ENCODE measurements at places on chromosomes 2 and 18.

DNA sequence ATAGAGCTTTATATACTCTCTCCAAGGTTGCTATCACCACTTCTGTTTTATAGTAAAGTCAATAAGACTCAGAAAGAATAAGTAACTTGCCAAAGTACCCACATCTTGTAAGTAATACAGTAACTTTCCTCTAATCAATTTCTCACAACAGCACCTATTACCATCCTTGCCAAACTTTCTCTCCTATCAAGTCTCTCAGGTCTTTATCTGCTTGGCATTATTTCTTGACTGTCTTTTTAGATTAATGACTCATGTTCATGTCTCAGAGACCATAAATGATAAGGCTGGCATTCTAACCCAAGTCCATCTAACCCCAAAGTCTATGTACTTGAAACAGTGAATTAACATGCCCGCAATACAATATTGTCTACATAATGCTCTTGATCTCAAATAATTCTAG lies 618.0 kb upstream of the ZEB2 start:
- no peak for DNase-seq

DNA sequence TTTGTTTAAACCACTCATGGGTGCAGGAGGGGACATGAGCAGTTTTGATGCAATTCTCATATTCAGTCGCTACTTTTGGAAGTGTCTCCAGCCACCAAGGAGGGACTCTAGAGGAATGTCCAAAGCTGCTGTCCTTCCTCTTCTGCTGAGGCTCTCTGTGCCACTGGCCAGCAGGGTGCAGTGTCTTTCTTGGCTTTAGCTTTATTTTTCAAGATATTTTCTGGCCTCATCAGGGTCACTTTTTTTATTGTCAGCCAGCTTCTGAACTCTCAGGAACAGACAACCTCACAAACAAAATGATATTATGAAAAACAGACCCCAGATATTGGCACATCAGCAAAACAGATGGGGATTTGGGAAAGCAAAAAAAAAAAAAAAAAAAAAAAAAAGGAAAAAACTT lies 289.3 kb upstream of the ZSWIM2 start:
- peak; percentile 3 for DNase-seq

DNA sequence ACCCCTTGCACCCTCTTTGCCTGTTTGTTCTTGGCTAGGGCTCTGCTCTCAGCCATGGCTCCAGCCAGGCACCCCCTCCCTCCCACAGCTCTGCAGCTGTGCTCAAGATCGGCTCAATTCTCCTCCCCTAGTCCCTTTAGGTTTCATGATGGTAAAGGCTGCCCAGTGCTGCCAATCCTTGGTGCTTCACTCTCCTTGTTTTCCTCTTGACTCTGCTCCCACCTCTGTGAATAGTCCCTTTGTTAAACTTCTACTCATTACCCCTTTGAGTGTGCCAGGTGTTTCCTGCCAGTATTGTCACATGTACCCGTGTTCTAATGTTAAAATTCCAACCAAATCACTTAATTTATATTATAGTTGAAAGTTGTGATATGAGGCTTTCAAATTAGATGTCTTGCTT lies 101.0 kb upstream of the CERS6 start:
- no peak for DNase-seq

- DNase-seq, result no peak
Measured at GRCh38 chr2:128446874-128447537, 128.3 kb upstream of the HS6ST1 start.

DNA sequence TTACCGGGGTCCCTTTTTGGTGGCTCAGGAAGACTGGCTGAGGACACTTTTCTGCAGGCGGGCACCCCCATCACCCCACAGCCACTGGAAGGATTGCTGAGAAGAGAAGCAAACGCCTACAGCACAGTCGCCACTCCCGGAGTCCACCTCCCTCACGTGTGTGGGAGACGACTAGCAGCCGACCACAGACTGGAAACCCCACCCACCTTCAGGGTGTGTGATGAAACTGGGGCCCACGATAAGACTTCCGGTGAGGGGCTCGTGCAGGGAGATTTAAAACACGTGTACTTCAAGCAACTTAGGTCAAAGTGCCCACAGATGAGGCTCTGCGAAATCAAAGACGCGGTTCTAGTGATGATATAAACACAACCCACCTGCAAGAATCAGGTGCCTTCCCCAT lies 26.3 kb downstream of the MBP start:
- no peak for DNase-seq

- no peak for DNase-seq
Measured at GRCh38 chr2:218878486-218878885, 2.2 kb upstream of the WNT10A start.

DNA sequence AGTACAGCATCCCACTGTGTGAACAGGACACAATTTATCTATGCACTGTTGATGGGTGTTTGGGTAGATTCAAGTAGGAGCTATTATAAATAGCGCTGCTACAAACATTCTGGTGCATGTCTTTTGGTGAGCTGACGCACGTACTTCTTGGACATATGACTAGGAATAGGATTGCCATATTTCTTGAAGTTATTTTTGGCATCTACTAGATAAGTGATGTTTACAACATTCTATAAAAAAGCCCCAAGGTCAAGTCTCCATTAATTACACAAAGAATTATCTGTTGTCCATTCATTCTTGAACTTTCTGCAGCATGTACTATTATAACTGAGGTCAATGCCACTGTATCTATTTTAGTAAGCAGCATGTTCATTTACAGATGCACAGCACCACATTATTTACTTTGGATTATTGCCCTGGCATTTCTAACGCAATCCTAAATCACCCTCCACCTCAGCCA lies 225.5 kb upstream of the TMEM200C start:
- no peak for DNase-seq

DNA sequence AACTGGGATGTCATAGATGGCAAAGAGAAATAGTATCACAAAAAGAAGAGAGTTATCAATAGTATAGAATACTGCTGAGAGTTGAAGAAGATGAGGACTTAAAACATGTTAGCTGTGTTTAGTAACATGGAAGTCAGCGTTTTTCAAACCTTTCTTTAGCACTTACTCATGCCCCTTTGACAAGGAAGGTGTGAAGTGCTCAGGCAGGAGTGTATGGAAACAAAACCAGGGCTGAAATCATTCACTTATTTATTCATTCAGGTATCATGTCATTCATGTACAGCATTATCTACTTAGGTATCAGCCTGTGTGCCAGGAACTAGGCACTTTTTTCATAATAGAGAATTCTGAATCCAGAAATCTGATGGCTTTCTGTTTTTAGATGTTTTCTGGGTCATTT lies 27.2 kb downstream of the CD28 start:
- no peak for DNase-seq

GRCh38 chr2:169670215-169670651 lies 24.0 kb downstream of the CFAP210 start:
- no peak for DNase-seq

DNA sequence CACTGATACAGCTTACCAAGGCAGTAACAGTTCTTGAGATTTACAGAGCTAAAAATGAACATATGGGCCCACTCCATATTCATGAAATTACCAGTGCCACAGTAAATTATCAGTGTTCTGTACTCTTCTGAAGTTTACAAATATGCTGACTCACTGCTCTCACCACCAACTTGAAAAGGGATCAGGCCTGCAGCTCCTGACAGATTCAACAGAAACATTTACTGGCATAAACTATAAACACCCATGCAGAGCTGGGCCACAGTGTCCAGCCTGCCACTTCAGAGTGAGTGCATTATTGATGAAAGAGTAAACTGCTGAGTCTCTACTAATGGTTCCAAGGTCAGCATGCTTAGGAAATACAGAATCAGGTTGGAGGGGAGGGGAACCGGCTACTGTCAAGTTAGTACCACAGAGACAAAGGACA lies 83.1 kb downstream of the FARSB start:
- no peak for DNase-seq

- no peak for DNase-seq
Measured at GRCh38 chr2:69225933-69226332, 161.1 kb downstream of the GFPT1 start.

DNA sequence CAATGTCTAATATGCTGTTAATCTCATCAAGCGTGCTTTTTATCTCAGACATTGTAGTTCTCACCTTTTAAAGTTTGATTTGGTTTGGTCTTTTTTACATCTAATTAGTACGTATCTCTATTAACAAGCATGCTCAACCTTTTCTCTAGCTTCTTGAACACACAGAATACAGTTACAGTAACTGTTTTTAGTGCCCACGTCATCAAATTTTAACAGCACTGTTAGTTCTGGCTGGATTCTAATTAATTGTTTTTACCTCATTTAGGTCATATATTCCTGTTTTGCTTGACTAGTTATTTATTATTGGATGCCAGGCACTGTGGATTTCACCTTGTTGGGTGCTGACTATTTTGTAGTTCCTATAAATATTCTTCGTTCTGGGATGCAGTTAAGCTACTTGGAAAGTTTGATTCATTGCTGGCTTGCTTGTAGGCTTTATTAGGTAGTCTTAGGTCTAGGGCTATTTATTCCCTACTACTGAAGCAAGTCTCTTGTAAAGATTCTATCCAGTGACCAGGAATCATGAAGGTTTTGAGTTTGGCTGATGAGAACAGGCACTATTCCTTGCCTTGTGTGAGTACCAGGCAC lies 263.0 kb downstream of the ETAA1 start:
- DNase-seq, result no peak

GRCh38 chr2:216904554-216904953 lies 44.7 kb upstream of the TNP1 start:
- DNase-seq, result no peak

DNA sequence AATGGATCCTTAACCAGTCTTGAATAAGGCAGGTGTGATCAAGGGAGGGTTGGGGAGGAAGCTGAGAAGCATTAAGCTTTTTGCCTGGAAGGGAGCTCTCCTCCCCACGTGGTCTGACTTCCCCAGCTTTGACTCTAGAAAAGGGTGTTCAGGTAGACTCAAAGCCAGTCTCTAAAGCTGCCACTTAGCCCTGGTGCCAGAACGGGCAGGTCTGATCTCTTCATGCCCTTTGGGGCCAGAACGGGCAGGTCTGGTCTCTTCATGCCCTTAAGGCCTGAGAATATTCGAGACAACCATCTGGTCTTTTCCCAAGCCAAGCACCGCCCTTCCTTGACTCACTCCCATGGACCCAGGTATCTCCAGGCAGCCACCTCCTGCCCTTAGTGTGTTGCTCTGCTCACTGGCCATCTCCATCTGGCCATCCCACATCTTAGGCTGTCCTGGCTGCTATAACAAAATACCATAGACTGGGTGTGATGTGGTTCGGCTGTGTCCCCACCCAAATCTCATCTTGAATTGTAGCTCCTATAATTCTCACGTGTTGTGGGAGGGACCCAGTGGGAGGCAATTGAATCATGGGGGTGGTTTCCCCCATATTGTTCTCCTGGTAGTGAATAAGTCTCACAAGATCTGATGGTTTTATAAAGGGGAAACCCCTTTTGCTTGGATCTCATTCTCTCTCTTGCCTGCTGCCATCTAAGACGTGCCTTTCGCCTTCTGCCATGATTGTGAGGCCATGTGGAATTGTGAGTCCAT lies 59.4 kb downstream of the SNORC start:
- DNase-seq, result no peak

GRCh38 chr2:79801082-79801481 lies 288.2 kb downstream of the CTNNA2 start:
- no peak for DNase-seq

DNA sequence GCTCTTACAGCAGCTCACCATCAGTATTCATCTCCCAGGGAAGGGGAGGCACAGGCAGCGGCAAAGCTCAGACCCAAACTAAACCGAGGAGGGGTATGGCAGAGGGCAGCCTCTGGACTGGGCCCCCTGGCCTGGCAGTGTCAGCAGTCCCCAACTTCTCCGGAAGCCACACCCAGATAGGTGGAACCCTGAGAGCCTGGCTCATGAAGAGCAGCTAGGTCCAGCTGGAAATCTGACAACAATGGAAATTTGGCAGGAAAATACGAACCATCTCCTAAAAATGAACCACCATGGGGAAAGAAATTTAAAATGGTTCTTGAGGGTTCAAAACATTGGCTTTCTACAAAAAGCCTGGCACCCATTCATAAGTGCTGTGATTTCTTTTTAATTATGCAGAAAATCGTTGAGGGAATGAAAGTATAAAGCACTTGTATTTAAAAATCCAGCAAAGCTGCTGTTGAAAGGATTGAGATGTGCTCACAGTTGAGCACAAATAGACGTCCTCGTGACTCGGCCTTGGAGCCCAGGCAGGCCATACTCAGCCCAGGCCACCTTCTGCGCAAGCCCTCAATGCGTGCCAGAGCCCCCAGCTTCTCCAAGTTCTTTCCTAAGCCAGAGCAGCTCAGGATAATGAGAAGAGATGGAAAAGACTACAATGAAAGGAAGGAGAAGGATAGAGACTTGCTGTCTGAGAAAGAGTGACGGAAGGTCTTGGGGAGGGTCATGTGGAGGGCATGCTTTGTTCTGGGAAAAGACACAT lies 93.0 kb downstream of the COL6A3 start:
- no peak for DNase-seq

GRCh38 chr2:179991344-179991743 lies 15.8 kb downstream of the CWC22 start:
- no peak for DNase-seq

- no peak for DNase-seq
Measured at GRCh38 chr18:36640021-36640952, 188.5 kb downstream of the TPGS2 start.

GRCh38 chr2:186968277-186968676 lies 119.3 kb upstream of the ZSWIM2 start:
- DNase-seq, result peak; percentile 33

DNA sequence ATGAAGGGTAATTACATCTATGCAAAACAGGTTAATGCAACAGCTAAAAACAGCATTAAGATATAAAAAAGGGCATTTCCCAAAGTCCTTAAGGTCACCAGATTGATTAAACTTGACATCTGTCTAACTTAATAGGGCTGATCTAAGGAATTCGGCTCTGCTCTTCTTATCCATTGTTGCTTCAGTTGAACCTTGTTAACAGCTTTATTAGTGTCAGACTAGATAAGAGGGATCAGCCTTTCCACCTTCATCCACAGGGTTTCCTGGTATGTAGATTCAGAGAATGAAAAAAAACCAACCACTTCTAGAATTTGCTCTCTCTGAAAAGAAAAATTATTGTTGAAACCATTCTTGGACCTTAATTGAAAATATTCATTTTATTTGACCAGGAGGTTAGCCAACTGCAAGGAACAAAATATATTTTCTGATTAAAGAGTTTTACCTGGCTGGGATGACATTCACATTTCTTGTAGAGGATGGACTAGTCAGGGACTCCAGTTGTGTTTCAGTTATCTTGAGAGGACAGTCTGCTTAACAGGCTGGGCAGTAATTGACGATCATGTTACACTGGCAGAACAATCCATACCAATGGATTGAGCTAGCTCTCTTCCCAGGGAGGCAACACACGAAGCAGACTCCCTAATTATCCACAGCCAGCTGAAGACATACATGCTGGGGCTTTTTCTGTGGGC lies 357.4 kb upstream of the ACVR2A start:
- no peak for DNase-seq
